OCI-M1 (cell line): ENCODE measurements at places on chromosomes 2 and 18.

GRCh38 chr18:36152781-36153180 is 23.1 kb downstream of the ELP2 start:
- DNase-seq: no peak

GRCh38 chr18:35672897-35673296 is 91.4 kb downstream of the GALNT1 start:
- DNase-seq: no peak

DNA sequence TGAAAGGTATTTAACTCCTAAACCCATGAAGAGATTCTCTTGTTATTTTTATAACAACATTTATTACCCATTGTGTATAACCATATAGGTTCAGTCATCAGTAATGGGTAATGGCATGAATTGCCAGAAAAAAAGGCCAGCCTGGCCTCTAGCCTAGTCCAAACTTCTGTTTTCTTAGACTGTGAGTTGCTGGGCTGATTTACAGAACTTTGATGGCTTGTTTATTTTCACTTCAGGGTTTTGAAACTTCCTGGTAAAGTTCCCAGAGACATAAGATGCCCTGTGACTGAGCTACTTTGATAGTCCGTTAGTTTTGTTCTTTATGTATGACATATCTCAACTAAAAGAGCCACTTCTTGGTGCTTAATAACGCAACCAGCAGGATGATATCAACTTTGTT is 164.8 kb downstream of the METTL4 start:
- peak; percentile 44 for DNase-seq

DNA sequence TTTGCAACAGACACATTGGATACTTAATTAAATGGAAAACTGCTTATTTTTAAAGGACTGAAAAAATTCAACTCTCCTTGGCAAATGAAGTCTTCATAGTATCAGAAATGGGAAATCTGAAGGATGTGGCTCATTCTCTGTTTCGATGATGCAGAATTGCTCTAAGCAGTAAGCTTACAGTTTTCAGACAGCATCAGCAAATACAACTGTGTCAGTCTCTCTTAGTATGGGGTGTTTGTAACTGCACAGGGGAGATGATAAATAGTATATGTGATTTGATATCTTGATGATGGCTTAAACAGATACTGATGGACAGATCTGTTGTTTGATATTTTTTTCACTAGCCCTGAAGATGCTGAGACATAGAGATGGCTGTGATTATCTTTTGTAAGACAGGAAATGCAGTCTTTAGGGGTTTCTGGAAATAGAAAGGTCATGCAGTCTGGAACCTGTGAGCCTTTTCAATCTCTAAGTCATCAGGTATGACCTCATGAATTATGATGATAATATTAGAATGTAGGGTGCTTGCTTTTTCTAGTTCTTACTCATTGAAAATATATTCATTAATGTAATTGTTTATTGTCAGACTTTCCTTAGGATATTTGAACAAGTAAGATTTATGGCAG is 84.2 kb downstream of the SLC4A10 start:
- DNase-seq: no peak

DNA sequence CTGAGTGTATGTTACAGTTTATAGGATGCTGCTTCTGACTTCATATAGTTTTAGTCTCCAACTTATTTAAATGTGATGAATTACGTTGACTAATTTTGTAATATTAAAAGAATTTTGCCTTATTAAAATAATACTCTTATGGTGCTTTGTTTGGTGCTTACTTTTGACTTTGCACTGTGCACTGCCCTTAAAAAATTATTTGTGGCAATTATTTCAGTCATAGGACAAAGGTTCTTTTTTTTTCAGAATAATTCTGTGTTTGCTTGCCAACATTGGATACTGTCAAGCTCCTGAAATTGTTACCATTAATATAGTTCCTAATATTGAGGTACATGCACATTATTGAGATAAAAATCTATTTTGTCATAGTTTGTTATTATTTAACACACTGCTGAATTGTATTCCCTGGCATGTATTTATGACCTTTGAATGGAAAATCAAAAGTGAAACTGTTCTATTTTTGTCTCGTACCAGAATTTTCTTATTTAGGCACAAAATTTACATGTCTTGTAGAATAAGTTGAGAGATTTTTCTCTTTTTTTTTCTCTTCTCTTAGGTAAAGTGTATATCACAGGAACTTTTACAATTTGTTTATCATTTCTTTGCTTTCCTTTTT is 572.8 kb upstream of the KLHL29 start:
- DNase-seq: peak; percentile 16

DNA sequence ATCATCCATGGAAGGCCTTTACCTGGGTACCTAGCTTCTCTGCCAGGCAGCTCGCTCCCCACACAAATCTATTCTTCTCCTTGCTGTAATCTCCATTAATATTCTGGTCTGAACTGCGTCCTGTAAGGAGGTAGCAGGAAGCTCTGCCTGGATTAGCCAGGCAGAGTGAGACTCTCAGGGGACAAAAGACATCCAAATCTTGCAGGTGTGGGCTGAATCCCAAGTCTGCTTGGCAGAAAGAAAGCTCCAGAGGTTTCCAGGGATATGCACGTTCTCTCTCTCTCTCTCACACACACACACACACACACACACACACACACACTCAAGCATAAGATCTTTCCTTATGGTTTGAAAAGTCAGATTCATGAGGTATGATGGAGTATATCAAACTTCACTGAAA is 66.5 kb downstream of the THNSL2 start:
- no peak for DNase-seq

DNA sequence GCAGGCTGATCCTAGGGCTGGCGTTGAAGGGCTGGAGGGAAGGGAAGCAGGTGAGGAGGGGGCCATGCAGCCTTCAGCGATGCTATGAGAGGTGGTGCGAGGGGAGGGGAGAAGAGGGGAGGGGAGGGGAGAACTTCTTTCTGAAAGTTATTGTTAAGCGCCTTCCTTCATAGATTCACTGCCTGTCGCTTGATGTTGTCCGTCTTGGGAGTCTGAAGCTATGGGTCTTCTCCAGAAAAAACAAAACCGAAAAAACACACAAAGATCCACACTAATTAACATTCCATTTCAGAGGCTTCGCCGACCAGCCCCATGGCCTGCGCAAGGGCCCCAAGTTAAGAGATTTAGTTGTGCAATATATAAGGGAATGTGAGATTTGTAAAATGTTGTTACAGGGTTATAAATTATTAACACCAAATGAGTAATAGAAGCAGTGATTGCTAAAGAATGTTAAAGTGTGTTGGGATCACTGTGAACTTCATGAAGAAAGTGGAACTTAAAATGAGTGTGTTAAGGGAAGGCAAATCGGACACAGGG is 758 bp downstream of the CFAP221 start:
- DNase-seq: no peak

DNA sequence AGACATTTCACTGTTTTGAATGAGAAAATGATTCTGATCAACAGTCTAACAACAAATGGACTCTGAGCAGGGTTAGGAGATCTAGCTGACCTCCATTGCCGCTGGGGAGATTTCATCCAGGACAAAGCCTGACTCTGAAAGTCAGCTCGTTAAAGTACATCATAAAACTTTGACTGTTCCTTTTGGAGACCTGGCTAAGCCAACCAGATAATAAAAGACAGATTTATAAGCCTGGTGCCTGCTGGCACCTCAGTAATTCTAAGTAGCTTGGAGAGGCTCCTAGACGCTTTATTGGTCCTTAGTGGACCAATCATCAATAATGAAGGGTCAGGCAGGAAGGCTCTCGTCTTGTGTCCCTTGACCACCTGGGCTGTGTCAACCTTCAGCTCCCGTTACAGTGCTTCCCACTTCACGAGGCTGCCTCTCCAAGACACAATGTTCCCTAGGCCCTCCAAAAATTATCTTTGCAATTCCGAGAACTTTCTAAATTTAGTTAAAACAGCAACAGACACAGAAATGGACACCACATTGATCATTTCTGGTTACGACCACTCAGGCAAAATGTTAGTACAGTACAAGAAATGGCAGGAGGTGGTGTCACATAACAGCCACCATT is 47.9 kb upstream of the PMAIP1 start:
- no peak for DNase-seq

DNA sequence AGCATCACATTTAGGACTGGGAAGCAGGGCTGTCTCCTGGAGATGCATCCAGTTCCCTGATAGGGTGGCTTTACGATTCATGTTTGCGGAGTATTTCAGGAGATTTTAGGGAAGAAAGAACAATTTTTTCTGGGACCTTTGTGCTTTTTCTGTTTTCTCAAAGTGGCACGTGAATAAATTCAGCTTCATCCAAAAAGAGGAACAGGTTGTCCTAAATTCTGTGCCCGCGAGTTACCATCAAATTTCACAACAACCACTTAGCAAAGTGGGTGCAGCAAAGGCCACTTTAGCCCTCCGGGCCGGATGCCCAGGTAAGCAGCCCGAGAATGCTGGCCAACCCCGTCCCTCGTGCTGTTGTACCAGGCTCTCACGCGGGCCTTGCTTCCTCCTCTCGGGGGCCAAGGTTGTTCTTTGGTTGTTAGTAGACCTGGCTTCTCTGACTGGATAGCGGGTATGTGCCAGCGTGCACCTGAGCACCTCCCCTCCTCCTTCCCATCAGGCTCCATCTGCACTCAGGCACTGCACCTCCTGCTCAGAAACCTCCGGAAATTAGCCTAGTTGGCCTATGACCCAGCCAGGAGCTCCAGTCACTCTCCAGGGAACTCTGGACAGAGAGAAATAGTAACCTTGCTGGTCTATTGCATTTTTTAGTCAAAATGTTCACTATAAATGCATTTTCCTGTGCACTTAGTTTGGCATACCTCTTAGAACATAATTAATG is 83.0 kb downstream of the CMPK2 start:
- DNase-seq: no peak

DNA sequence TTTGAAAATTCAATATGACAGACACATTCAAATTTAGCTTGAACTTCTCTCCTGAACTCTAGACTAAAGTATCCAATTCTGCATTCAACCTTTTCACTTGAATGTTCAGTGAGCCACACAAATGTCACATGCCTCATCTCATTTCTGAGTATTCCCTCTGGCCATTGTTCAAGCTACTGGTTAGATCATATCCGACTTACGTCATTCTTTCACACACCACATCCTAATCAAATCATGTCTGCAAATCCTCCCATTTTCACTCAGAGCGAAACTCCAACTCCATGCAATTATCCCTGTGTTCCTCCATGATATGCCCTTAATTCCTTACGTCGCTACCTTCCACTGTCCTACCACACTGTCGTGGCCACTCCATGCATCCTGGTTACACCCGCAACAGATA is 425.1 kb downstream of the CBLN2 start:
- DNase-seq: peak; percentile 37

- no peak for DNase-seq
These were observed 534.9 kb upstream of the TNP1 start for GRCh38 chr2:217394510-217395351.

DNA sequence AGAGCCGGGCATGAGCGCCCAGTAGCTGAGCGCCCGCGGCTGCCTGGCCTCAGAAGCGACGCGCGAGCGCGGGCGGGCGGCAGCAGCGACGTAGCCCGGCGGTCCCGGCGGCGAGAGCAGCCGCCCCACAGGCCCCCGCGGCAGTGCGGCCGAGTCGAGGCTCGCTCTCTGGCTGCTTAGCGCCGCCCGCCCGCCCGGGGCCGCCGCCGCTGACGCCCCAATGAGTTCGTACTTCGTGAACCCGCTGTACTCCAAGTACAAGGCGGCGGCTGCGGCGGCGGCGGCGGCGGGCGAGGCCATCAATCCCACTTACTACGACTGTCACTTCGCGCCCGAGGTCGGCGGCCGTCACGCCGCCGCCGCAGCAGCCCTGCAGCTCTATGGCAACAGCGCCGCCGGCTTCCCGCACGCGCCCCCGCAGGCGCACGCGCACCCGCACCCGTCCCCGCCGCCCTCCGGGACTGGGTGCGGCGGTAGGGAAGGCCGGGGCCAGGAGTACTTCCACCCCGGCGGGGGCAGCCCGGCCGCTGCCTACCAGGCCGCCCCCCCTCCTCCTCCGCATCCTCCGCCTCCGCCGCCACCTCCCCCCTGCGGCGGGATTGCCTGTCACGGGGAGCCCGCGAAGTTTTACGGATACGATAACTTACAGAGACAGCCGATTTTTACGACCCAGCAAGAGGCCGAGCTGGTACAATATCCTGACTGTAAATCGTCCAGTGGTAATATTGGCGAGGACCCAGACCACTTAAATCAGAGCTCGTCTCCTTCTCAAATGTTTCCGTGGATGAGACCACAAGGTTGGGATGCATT is 847 bp downstream of the HOXD8 start:
- no peak for DNase-seq

DNA sequence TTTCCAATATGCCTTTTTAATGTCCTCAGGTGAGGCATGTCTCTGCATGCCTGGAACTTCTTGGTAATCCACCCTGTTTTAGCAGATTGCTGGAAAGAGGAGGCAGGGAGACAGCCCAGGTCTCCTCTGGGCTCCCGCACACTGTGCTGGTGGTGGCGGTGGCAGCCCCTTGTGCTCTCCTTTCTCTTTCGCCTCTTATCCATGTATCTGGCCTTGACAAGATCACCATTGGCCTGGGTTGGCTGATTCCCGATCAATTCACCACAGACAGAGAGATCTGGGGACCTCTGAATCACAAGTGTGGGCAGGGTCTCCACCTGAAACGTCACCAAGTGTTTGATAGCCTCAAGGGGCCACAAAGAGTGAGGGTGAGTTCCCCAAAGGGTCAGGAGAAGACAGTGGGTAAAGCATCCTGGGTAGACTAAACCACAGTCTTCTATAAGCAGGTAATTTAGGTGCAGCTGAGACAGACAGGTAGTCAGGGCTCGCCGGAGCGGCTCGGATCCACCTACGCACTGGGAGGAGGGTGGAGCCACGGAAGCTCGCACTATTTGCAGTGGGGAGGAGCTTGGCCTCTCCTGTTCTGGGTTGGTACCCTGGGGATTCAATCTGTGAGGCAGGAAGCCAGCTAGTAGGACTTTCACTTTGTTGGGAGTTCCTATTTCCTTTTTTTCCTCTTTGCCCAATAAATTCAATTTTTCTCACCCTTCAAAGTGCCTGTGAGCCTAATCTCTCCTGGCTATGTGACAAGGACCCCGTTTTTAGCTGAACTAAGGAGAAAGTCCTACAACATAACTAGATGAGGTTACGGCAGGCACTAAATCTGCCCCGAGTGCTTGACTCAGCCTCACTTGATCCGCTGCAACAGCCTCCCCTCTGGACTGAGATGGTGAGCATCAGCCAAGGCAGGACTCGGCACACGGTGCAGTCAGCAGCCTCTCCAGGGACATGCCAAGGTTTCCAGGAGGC is 57.6 kb downstream of the SLC4A3 start:
- DNase-seq: no peak

GRCh38 chr2:163665817-163666216 is 70.0 kb downstream of the FIGN start:
- peak; percentile 54 for DNase-seq

- DNase-seq: no peak
These were observed 353.6 kb upstream of the ID2 start for GRCh38 chr2:8328217-8328616.

DNA sequence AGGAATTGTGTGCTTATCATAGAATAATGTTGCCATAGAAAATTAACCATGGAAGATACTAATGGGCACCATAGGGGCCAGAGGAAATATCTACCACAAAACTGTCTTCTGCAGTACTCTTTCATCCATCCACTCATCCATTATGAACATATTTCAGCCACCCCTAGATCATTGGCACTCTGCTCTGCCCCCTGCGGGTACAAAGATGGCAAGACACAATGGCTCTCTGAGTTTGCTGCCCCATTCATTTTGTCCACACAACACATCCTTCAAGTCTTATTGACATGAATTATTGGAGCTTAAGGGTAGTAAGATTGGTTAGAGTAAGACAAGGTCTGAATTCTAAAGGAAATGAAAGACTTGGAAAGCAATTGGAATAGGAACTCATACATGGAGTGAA is 1224.7 kb upstream of the CELF4 start:
- peak; percentile 49 for DNase-seq

- peak; percentile 40 for DNase-seq
These were observed 19.5 kb upstream of the CFAP36 start for GRCh38 chr2:55500025-55500424.
